Right lung (tissue), 10 donors: ENCODE measurements at places on chromosomes 5 and 9. TPM values are rescaled to one million over a fixed set of nuclear protein-coding genes. Genes with fewer than 3 reads are reported as not detected.

- no peak for DNase-seq
These were observed 284.2 kb upstream of the SGCD start for GRCh38 chr5:156042726-156043125.

GRCh38 chr5:122076669-122077365 lies 1.2 kb downstream of the LOX start:
- DNase-seq, result peak; percentile 70

DNA sequence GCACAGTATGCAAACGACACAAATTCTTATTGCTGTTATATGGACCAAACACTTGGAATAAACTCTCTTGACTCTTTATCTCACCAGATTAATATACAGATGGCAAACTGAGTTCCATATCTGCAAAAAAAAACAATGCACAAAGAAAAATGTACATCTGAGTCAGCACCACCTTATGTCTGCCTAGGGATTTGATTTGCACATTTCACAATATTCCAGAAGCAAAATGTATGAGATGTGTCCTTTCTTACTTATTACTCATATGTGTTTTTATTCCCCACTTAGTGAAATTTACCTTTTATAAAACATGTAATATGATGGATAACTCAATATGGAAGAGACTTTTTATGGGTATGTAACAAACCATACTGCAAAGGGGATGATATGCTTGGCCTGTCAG lies 236.9 kb downstream of the GLIS3 start:
- DNase-seq, result no peak

- DNase-seq, result no peak
These were observed 64.9 kb upstream of the MVB12B start for GRCh38 chr9:126261584-126262356.

DNA sequence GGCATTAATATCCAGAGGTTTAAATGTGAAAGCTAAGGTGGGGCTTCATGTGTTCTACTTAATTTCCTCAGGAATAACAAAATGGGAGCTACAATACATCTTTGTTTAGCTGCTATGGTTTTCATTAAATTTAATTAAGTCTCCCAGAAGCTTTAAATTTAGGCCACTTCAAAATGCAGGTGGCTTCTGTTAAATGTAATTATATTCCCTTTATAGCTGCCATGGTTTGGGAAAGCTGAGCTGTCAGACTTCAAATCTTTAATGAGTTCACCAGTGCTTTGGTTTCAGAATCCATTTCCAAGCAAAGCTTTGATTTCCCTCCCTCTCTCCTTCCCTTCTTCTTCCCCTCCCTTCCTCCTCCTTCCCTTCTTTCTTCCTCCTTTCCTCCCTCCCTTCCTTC lies 58.4 kb upstream of the FAM170A start:
- no peak for DNase-seq

- DNase-seq, result no peak
These were observed 35.5 kb upstream of the B4GALT1 start for GRCh38 chr9:33202552-33203201.

The FAM13B gene
- polyA plus RNA-seq, result 58.9 TPM

The DRD1 gene
- polyA plus RNA-seq, result 0.07 TPM

The GHR gene
- polyA plus RNA-seq, result 18.2 TPM

The KIF24 gene
- polyA plus RNA-seq, result 5.5 TPM

The OSMR gene
- polyA plus RNA-seq, result 18.2 TPM

The CRHBP gene
- 0.15 TPM for polyA plus RNA-seq
